ENCODE measurements at places on chromosomes 7 and 10.

GRCh38 chr10:90905925-90906324, 15.0 kb downstream of the ANKRD1 start:
- H3K27me3 ChIP-seq, result no peaks in the 10 kb centered on the region
- no peak for DNase-seq
- H3K4me1 ChIP-seq, result no peaks in the 10 kb centered on the region
- H3K4me3 ChIP-seq, result no peak overlapping the region
- no peak overlapping the region for H3K27ac ChIP-seq

DNA sequence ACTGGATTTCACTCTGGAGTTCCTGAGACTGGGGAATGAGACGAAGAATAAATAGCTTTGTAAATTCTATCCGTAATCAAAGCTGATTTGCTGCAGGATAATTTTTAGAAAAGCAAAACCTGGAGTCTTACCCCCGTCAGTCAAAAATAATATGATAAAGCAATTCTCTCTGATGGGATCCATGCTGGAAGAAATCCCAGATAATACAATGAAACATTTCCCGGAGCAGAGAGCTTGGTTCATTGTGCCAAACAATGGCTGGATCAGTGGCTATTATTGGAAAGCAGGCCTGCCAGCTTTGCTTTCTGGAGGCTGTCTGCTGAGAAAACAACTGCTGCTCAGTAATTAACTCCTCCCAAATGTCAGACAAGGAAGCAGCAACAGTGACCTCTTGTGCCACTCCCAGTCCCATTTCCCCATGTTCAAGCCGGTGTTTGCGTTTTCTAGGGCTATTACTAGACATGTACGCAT, 609.4 kb upstream of the PCDH15 start:
- H3K27ac ChIP-seq, result no peak overlapping the region
- DNase-seq, result no peak
- H3K27me3 ChIP-seq, result no peaks in the 10 kb centered on the region
- H3K4me3 ChIP-seq, result no peak overlapping the region
- H3K36me3 ChIP-seq, result no peaks in the 10 kb centered on the region

GRCh38 chr7:18414885-18415284, 80.7 kb upstream of the HDAC9 start:
- H3K36me3 ChIP-seq, result no peaks in the 10 kb centered on the region
- H3K27ac ChIP-seq, result no peak overlapping the region

DNA sequence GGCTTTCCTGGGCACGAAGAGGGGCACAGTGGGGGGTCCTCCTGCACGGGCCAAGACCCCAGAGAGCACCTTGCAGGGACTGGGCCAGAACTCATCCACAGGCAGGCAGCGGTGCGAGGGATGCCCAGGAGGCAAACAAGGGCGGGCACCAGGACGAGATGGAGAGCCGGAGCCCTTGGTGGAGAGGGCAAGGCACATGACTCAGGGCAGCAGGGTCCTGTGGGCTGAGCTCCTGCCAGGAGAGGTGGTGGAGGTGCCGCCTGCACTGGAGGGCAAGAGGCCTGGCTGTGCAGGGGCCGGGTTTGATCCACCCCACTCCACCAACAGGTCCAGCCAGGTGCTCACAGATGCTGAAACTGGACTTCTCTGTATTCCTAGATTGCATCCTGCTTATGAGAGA, 170.9 kb downstream of the TCERG1L start:
- no peaks in the 10 kb centered on the region for H3K27me3 ChIP-seq
- no peaks in the 10 kb centered on the region for H3K36me3 ChIP-seq
- H3K27ac ChIP-seq, result no peak overlapping the region
- H3K4me3 ChIP-seq, result no peak overlapping the region
- no peak for DNase-seq
- no peaks in the 10 kb centered on the region for H3K4me1 ChIP-seq

DNA sequence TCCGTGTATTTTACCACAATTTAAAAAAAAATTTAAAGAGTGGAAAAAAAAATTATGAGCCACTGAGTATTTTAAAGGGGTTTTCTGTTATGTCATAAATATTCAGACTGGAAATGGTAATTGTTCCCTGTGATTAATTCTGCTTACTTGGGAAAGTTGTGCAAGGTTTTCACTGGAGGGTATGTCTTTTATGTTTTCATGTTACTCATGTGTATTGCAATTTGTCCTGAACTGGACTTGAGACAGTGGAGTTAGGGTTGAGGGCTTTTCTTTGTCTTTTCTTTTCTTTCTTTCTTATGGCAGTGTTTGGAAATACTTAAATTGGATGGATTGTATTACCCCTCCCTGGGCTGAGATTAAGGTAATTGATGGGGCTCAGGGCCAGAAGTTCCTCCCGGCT, 257.7 kb downstream of the BAMBI start:
- no peak for DNase-seq
- H3K36me3 ChIP-seq, result no peaks in the 10 kb centered on the region
- no peak overlapping the region for H3K4me3 ChIP-seq

- H3K4me1 ChIP-seq, result no peaks in the 10 kb centered on the region
- H3K27ac ChIP-seq, result no peak overlapping the region
- no peaks in the 10 kb centered on the region for H3K36me3 ChIP-seq
These were observed 281.9 kb downstream of the EXOC4 start for GRCh38 chr7:133534816-133535215.

DNA sequence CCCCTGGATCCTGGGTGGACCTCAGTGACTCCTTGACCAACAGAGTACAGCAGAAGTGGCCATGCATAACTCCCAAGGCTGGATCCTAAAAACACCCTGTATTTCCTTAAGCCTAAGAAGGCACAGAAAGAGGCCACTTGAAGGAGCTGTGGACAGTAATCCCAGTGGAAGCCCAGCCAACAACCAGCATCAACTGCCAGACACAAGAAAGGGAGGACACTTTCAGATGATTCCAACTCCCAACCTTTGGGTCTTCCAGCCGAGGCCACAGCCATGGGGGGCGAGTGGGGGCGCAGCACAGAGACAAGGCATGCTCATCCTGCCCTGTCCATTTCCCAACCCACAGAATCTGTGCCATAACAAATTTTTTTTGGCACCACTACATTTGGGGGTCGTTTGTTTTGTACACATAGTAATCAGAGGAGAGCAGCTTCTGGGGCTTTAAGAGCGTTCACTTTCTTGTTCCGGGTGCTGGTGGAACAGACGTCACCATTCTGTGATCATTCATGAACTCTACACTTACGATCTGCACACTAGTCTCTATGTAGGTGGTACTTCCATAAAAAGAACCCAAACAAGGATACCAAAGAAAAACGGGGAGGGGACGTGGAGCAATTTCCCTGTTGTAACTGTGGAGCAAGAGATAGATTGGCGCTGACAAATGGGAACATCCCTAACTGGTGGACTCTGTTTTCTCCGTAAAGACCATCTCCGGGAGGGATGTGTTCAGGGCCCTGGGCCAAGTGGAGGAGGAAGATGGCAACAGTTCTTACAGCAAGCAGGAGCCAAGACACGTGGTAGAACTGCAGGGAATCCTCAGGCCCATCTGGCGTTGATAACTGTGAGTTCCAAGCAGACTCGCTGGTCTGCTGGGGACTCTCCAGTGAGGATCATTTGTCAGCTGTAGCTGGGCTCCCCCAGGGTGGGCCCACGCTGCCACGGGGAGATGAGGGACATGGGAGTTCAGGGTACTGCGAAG, 6.0 kb upstream of the SLC29A3 start:
- H3K4me1 ChIP-seq, result peaks cover 8% of the 10 kb centered on the region
- H3K36me3 ChIP-seq, result no peaks in the 10 kb centered on the region
- no peak overlapping the region for H3K27ac ChIP-seq
- no peak for DNase-seq
- H3K4me3 ChIP-seq, result no peak overlapping the region

- H3K27me3 ChIP-seq, result no peaks in the 10 kb centered on the region
- H3K36me3 ChIP-seq, result no peaks in the 10 kb centered on the region
- no peaks in the 10 kb centered on the region for H3K4me1 ChIP-seq
- H3K4me3 ChIP-seq, result no peak overlapping the region
These were observed 195.7 kb downstream of the CACNA2D1 start for GRCh38 chr7:82247814-82248433.

Data from T-cell (primary cell).